ENCODE measurements at places on chromosomes 7 and 10.

DNA sequence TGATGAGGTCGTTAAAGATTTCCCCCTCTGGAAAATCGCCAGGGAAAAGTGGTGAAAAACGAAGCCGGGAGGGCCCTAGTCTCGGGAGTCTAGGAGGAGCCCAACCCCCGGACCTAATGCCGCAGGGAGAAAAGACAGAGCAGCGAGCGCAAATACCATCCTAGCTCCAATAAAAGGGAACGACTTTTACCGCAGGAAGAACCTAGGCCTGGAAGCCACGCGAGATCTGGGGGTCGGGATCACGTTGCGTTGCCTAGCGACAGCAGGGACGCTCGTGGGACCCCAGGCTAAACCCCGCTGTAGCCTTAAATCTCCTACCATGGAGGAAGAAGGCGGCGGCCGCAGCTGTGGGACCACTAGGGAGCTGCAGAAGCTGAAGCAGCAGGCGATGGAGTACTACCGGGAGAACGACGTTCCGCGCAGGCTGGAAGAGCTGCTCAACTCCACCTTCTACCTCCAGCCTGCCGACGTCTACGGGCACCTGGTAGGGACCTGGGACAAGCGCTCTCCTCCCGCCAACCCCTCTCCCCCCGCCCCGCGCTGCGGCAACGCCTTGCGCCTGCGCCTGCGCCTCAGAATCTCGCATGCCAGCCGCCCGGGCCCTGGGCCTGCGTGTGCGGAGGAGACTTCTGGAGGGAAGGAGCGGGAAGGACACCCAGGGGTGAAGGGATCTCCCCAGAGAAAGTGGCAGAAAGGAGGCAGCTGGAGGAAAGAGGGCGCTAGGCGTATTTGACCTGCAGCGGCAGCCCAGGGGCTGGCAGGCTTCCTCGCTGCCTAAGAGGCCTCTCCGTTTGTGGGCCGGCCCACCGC lies at the start of gene ENO4:
Gene ENO4, plus strand, starts transcription at position 252 of the 810 bp plus-strand sequence. Its CDS starts 68 bp downstream, at position 320.
- peak; percentile 37 for DNase-seq

GRCh38 chr10:91887272-91888076 lies 21.8 kb downstream of the FGFBP3 start:
- DNase-seq, result no peak

DNA sequence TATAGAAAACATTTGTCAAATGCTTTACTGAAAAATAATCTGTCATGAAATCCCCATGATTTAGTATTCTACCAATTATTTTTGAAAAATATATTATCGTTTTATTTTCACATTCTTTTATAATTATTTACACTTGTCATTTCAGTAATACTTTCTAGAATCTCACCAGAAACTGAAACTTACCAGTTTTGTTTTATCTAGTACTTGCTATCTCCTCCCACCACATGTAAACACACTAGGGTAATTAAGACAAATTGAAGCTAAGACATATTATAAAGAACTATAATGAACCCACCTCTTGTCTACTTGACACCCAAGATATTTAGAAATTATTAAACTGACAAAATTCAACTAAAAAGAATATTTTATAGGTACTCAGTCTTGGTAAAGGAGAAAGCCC lies 51.5 kb upstream of the GRM3 start:
- DNase-seq, result no peak

- peak; percentile 44 for DNase-seq
Measured at GRCh38 chr10:21399392-21400035, 126.0 kb downstream of the SKIDA1 start.

- no peak for DNase-seq
Measured at GRCh38 chr7:158568974-158569857, 18.4 kb downstream of the PTPRN2 start.

GRCh38 chr10:92727550-92727949 lies 37.8 kb downstream of the HHEX start:
- no peak for DNase-seq

- DNase-seq, result no peak
Measured at GRCh38 chr10:42992156-42992956, 84.5 kb upstream of the RET start.

DNA sequence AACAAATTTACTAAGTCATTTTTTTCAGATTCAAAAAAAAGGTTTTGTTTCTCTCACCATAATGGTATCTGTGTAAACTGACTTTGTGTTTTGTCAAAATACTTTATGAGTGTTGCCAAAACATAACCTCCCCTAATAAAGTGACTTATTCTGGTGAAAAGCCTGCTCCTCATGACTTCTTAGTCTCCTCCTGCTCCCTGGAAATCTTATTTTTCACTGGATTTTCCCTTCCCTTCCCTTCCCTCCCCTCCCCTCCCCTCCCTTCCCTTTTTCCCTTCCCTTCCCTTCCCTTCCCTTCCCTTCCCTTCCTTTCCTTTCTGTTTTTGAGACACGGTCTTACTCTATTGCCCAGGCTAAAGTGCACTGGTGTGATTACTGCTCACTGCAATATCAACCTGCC lies 650.1 kb upstream of the GHITM start:
- no peak for DNase-seq

- no peak for DNase-seq
Measured at GRCh38 chr7:85840554-85840953, 653.7 kb upstream of the SEMA3D start.

DNA sequence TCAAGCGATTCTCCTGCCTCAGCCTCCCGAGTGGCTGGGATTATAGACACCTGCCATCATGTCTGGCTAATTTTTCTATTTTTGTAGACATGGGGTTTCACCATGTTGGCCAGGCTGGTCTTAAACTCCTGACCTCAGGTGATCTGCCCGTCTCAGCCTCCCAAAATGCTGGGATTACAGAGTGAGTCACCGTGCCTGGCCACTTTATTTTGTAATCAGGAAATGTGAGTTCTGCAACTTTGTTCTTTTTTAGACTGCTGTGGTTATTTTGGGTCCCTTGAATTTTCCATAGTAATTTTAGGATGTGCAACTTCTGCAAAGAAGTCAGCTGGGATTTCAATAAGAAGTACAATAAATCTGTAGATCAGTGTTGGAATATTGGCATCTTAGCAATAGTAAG lies 96.8 kb downstream of the CYTH3 start:
- peak; percentile 68 for DNase-seq

GRCh38 chr10:128028508-128029289 lies 97.5 kb downstream of the MKI67 start:
- no peak for DNase-seq

- no peak for DNase-seq
Measured at GRCh38 chr7:122306320-122307227, 2.0 kb upstream of the FEZF1 start.

DNA sequence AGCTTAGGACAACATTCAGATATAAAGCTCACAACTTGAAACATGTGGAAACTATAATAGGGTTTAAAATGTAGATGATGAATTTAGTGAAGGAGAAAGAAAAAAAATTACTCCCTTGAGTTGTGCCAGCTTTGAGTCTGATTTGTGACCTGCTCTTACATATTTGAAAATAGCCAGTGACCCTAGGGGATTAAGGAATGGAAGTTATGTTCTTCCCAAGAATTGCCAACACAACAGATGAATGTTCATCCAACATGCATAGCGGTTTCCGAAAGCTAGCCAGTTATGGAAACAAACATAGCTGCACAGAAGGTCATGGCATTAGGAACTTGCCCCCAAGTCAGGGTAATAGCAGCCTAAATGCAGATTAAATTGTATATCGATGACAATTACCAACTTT lies 10.8 kb downstream of the TMEM196 start:
- no peak for DNase-seq

- peak; percentile 76 for DNase-seq
Measured at GRCh38 chr10:91349381-91349780, 60.8 kb upstream of the HECTD2 start.

- no peak for DNase-seq
Measured at GRCh38 chr10:109737626-109738025, 185.7 kb downstream of the XPNPEP1 start.

GRCh38 chr10:126315494-126316177 lies 72.6 kb downstream of the ADAM12 start:
- no peak for DNase-seq

- peak; percentile 11 for DNase-seq
Measured at GRCh38 chr10:75400163-75400770, 1.3 kb downstream of the ZNF503 start.

DNA sequence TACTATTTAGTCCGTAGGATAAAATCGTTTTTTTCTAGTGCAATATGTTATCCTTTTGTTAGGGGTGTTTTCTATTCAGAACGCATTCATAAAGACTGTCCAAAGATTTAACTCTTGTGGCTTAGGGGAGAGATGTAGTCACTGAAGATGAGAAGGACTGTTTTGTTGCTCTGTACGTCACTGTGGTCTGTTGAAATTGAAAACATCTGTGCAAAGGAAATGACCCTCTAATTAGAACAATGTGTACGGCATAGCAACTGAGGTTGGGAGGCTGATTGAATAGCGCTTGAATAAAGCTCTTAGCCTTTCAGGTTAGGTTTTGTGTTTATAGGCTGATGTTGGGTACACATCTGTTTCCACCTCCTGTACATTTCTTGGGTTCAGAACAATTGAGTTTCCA lies 453.4 kb upstream of the AKR1E2 start:
- DNase-seq, result peak; percentile 80

DNA sequence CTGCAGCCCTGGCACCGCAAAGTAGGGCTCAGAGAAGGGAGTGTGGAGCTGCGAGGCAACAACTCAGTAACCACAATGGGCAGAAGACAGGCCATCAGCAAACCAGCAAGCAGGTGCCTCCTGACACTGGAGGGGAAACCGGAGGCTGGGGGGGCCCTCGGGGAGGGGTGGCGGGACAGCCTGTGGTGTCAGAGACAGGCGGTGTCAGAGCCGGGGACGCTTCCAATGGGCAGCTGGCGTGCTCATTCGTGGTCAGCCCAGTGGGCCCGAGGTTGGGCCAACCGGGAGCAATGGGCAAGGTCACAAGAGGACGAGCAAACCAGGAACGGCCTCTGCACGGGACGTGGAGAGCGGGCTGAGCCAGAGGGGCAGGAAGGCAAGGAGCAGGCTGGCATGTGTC lies 158.1 kb downstream of the MAD1L1 start:
- no peak for DNase-seq

DNA sequence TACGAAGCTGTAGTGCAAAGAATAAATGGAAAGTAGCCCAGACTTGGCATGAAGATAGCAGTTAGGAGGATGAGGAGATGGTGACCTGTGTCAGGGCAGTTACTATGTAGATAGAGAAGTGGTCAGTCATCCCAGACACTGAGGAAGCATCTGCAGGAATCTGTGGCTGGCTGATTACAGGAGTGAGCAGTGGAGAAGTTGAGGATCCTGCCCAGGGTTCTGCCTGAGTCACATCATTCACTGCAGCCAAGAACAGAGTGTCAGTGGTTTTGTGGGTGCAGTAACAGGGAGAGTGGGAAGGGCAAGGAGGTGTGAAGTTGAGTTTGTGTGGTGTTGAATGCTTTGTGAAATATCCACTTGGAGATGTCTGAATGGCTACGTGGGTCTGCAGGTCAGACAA lies 676.4 kb upstream of the NRP1 start:
- DNase-seq, result no peak

DNA sequence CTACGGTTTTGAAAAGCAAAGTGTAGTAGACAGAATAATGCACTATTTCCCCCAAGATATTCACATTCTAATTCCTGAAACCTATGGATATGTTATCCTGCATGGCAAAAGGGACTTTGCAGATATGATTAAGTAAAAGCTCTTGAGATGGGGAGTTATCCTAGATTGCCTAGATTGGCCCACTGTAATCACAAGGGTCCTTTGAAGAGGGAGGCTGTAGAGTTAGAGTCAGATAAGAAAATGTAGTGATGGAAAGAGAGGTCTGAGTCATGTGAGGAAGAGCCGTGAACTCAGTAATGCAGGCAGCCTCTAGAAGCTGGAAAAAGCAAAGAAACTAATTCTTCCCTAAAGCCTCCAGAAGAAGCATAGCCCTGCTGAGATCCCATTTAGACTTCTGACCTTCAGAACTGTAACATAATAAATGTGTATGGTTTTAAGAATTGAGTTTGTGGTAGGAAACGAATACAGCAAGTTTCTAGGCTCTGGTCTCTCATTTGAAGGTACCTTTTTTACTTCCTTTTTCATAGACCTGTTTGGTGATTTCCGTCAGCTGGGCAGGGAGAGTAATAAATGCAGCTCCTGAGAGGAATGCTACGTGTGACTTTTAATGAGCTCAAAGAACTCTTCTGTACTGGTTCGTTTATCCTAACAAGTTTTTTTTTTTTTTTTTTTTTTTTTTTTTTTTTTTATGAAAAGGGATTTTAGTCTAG lies 41.9 kb upstream of the NXPH1 start:
- no peak for DNase-seq

DNA sequence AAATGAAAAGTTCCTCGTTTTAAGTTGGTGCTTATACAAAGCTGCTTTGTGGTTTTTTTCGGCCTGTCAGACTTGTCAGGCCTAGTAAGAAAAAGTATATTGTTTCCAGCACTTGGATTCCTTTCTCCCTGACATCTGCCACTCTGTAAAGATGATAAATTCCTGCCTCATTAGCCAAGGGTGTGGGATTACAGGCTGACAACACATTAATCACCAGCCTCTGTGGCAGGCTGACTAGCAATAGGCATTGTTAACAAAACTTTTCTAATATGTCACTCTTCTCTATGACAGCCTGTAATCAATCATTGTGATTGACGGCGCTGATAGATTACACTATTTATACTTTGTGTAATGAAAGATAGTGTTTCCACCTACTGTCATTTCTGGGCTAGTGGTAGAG lies 682.5 kb downstream of the LRMDA start:
- no peak for DNase-seq

DNA sequence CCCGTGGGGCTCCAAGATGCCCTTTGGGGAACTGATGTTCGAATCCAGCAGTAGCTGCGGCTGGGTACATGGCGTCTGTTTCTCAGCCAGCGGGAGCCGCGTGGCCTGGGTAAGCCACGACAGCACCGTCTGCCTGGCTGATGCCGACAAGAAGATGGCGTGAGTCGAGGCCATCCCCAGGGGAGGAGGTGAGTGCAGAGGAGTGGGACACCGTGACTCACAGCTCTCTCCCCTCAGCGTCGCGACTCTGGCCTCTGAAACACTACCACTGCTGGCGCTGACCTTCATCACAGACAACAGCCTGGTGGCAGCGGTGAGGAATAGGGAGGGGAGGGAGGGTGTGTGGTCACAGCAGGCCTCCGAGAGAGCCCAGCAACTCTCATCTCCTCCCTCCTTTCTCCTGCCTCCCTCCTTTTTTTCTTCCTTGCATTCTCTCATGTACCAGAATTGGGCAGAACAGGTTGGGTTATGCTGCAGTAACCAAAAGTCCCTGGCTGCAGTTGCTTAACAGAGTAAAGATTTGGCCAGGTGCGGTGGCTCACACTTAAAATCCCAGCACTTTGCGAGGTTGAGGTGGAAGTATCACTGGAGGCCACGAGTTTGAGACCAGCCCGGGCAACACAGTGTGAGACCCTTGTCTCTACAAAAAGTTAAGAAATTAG lies 16.5 kb downstream of the ARPC1B start:
- no peak for DNase-seq

GRCh38 chr10:30865141-30865926 lies 166.3 kb downstream of the ZNF438 start:
- no peak for DNase-seq

- peak; percentile 56 for DNase-seq
Measured at GRCh38 chr10:91194497-91195179, 25.8 kb upstream of the PCGF5 start.

DNA sequence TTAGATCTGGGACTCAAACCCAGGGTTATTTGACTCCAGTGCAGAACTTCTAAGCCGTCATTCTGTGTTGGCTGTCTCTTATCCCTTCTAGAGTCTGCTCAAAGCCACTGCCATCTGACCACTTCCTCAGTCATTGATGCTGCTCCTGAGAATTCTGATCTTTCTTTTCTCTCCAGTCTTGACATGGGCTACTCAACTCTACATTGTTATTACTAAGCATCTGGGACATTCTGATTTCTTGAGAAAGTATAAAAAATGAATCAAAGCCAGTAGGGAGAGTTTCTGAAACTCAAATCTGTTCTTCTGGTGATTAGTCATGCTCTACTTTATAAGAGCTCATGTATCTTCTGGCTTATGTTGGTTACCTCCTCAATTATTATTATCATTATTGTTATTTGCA lies 48.7 kb downstream of the ANK3 start:
- no peak for DNase-seq
